ENCODE measurements at places on chromosomes 5 and 9.
A peak's percentile ranks its signal among the peaks of the same experiment; 100 is the strongest.

GRCh38 chr5:144465441-144465840 lies 294.8 kb downstream of the KCTD16 start:
- DNase-seq, result no peak

DNA sequence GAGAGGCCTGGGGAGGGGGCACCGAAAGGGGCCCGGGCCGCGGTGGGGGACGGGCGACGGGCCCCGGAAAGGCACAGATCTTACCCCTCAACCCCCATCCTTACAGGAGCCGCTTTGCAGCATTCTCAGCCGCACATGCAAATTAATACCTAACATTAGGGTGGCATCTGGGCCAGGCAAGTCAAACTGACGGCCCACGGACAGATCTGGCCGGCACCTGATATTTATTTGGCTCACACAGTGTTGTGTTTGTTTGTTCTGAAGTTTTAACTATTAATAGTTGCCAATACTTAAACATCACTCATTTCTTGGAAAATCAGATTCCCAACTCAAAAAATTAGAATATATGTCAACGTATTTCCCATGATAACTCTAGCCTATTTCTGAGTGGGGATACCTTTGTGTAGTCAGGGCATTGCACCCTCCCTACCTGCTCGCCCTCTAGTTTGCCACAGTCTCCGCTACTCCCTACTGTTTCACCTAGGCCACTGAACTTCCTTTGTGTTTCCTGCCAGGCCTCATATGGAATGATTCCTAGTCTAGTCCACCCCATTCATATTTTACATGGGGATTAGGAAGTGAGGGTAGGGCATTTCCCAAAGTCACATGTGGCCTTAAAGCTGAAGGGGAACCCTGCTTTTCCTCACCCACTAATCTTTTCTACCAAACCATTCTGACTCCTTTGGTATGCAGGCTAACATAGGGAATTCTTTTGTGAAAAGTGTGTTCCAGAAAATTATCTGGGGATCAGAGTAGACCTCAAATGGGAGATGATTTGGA lies 71.9 kb upstream of the LARP1 start:
- no peak for DNase-seq

GRCh38 chr5:15598294-15598902 lies 98.4 kb downstream of the FBXL7 start:
- no peak for DNase-seq

- no peak for DNase-seq
Measured at GRCh38 chr5:44398382-44398781, 9.2 kb upstream of the FGF10 start.

DNA sequence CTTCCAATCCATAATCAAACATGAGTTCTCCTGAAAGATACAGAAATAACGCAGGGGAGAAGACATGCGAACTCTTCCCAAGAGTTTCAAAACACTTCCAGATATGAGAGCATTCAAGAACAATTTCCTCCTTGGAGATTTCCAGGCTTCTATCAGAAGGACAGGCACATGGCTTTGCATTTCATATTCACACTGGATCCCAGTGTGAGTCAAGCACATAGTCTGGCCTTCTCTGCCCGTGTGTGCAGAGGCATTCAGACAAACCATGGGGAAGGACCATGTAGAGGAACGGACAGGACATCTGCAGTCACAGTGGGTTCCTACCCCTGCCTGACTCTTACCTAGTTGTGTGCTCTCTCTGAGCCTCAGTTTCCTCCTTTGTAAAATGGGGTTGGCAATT lies 384.5 kb downstream of the NTRK2 start:
- DNase-seq, result no peak

GRCh38 chr5:142798099-142798770 lies 28.1 kb downstream of the ARHGAP26 start:
- DNase-seq, result no peak

GRCh38 chr5:2802693-2803365 lies 51.4 kb upstream of the IRX2 start:
- DNase-seq, result no peak

DNA sequence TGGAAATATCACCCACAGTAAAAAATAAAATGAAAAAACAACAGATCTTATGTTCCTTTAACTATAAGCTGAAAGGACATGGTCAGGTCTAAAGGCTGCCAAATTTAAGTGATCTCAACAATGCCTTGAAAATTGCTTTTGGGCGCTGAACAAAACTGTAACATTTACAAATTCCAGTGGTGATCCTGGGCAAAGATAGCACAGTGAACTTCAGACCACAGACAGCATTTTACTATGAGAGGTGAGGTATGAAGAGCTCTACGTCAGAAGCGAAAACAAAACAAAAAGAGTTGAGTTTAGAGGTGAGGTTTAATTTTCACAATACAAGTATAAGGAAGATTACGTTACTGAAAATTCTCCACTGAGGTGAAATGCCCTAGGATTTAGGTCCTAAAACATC lies 165.8 kb upstream of the STK32A start:
- no peak for DNase-seq

GRCh38 chr5:132506094-132506692 lies 15.6 kb upstream of the IRF1 start:
- DNase-seq, result no peak

DNA sequence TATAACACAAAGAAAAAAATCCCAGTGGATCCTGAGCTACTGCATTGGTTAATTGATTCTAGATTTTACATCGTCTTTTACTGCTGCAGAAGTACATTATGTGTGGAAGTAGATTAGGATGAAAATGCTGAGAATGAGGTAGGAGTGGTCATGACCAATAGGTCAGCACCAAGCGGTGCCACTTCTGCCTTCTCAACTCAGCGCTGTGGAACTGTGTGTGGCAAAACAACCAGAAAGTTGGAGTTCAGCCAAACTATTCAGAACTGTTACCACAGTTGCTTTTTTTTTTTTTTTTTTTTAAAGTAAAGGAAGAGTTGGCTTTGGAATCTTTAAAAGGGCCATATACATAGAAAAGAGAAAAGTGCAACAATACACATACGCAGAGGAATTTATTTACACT lies 24.2 kb downstream of the POU5F2 start:
- DNase-seq, result no peak

DNA sequence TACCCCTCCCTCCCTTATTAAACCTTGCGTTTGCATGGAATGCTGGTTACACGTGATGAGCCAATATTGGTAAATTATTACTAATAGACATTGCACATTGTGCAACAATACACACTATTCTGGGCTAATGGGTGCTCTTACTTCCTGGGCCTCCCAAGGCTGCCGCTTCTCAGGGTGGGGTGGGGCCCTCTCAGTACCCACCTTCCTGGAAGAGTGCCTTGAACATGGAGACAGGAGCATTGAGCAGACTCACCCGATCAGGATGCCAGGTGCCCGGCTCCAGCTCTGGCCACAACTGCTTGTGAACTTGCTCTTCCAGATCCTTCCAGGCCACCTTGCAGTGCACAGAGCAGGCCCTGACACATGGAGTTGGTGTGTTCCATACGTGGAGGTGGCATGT lies 24.7 kb upstream of the CEP72 start:
- DNase-seq, result no peak

DNA sequence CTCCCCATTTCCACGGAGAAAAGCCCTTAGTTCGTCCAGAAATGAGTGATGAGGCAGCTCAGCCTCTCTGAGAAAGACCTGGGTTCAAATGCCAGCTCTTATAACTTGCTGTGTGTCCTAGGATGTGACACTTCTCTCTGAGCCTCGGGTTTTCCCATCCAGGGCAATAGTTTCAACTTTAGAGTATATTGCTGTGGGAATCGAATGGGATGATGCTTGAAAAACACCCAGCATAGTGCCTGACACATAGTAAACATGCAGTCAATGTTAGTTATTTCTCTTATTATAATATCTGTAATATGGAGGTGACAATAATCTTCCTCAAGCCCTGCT lies 430 bp upstream of the MAPKAP1 start:
- no peak for DNase-seq

DNA sequence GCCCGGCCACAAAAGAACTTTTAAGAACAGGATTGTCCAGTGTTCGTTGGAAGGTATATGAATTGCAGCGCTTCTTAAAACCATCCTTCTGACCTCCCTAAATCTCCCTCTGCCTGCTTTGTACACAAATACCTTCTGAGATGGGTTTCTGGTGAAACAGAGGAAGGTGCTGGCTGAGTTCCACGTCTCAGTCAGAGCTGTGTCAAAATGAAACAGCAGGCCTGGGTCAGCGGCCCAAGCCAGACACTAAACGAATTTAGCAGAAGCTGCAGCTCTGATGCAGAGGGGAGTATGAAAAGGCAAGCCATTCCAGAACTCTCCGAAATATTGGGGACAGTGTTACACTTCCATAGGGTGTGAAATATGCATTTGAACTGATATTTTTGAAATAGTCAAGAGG lies 37.8 kb upstream of the CRB2 start:
- no peak for DNase-seq

GRCh38 chr5:96924016-96924443 lies 11.8 kb upstream of the LNPEP start:
- no peak for DNase-seq

GRCh38 chr5:88693071-88693932 lies 189.7 kb downstream of the MEF2C start:
- DNase-seq, result no peak

GRCh38 chr5:129271308-129271707 lies 176.8 kb downstream of the ISOC1 start:
- DNase-seq, result no peak

DNA sequence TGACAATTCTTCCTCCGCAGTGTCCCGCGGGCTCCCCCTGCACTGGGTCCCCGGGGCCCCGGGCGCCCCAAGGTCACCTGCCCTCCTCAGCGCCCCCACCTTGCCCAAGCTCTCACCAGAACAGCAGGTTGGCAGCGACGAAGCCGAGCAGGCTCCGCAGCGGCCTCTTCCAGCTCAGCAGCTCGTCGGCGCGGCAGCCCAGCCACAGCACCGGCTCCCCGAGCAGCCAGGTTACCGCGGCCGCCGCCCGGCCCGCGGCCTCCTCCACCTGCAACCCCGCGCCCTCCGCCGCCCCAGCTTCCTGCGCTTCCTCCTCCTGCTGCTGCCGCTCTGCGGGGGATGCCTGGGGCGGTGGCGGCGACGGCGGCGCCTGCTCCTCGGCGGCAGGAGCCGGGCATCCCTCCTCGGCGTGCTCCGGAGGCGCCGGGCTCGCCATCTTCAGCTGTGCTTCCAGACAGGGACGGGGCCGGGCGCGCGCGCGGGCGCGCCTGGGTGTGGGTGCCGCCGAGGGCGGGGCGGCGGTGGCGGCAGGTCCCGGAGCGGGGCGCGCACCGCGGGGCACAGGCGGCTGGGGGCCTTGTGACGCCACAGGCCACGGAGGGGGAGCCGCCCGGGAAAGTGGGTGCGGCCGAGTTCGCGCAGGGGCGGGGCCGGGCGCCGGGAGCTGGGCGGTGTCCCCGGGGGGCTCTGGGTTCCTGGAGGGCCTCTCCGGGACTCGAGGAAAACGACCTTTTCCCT lies at the start of gene RETREG1:
Gene RETREG1 (minus strand): TSS at position 462 of the 738 bp plus-strand sequence. CDS start 26 bp downstream, at position 436.
- DNase-seq, result peak; percentile 47

- DNase-seq, result no peak
Measured at GRCh38 chr5:1550287-1551076, 26.7 kb upstream of the LPCAT1 start.

DNA sequence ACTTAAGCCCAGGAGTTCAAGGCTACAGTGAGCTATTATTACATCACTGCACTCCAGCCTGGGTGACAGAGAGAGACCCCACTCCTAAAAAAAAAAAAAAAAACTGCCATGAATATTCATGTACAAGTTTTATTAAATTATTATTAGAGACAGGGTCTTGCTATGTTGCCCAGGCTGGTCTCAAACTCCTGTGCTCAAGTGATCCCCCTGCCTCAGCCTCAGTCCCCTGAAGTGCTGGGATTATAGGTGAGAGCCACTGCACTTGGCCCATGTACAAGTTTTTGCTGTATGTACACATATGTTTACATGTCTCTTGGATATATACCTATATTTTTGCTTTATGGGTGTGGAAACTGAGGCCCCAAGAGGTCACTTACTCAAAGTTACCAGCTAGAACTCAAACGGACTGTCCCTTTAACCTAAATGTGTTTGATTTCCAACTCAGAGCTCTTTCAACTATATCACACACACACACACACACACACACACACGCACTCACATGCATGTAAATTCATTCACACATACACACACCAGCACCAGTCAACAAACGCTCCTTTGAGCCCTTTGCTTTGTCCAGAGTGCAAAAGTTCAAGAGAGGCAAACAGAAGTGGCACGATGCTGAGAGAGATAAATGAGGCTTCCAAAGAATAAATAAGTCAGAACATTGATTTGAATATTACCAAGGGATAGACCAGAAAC lies 42.3 kb upstream of the STRBP start:
- DNase-seq, result no peak

- no peak for DNase-seq
Measured at GRCh38 chr5:132979367-132979940, 16.0 kb upstream of the AFF4 start.

DNA sequence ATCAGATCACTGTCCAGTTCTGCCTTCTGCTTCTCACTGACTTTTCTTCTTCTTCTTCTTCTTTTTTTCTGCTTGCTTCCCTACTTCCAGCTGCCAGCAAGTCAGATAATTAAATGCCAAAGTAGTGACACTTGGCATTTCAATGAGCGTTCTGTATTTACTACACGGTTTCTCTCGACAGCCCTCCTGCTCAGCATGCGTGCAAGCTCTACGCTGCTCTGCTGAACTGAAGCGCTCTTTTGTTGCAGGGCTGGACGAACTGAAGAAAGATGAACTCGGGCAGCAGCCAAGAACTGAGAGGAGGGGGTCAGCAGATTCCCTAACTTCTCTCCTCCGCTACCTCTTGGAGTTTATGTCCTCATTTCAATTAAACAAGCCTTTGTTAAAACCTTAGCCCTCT lies 319.1 kb downstream of the GLIS3 start:
- DNase-seq, result no peak

DNA sequence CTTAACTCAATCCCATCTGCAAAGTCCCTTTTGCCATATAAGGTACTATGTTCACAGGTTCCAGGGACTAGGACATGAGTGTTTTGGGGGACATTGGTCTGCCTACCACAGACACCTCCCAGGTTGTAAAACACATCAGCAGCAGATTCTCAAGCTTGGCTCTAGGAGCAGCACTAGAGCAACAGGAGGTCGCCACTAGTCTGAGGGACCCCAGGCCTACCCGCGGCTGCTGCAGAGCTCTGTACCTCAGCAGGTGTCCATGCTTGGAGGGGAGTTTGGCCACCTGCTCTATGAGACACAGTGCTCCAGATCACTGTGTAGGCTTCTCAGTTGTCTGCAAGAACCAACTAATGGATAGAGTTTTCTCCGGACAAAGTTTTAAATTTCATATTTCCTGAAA lies 262.2 kb upstream of the ARRDC3 start:
- DNase-seq, result no peak

GRCh38 chr5:175001876-175002645 lies 277.7 kb downstream of the MSX2 start:
- DNase-seq, result no peak

DNA sequence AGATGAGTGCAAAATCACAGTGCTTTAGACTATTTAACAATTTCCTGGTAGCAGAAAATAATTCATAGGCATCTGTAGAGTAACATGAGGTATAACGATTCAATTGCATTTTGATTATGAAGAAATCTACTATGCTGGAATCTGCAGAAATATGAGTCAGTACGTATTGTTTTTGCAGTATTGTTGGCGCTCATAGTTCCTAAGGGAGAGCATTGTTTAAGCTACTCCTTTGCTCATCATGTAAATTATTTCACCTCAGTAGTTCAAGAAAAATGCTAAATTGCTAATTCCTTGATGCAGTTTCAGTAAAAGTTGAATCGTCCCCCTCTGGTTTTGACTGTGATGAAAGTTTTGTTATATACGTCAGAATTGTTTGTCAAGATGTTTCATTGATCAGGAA lies 458.4 kb downstream of the HINT1 start:
- DNase-seq, result no peak
